ENCODE measurements at places on chromosomes 13 and 19. TPM values are rescaled to one million over a fixed set of nuclear protein-coding genes. Genes with fewer than 3 reads are reported as not detected.

SIAH3 gene
- total RNA-seq: not detected

TEX29 gene
- total RNA-seq: not detected

ZNF506 gene
- total RNA-seq: 6.6 TPM

UTP14C gene
- total RNA-seq: 6.4 TPM

PDCD2L gene
- 18.0 TPM for total RNA-seq

XAB2 gene
- 31.4 TPM for total RNA-seq

NTN5 gene
- total RNA-seq: not detected

ZNF558 gene
- total RNA-seq: 2.9 TPM

Measured in mammary microvascular endothelial cell (primary cell).